ENCODE measurements at places on chromosomes 1 and 21.

GRCh38 chr1:86169625-86170024 is 13.1 kb upstream of the COL24A1 start:
- H3K4me1 ChIP-seq = no peaks in the 10 kb centered on the region
- H3K27ac ChIP-seq = no peak overlapping the region

DNA sequence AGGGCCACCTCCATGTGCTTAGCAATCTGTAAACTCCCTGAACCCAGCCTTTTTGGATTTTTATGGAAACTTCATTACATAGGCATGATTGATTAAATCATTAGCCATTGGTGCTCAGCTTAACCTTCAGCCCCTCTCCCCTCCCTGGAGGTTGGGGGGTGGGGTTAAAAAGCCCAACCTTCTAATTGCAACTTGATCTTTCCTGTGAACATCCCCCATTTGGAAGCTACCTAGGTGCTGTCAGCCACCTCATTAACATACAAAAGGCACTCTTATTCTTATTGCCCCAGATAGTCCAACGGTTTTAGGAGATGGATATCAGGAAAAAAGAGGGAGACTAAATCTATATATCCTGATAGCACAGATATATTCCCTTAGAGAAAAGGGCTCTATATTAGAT is 424.0 kb upstream of the BEND5 start:
- no peaks in the 10 kb centered on the region for H3K36me3 ChIP-seq
- no peaks in the 10 kb centered on the region for H3K27me3 ChIP-seq
- no peak overlapping the region for H3K27ac ChIP-seq
- no peak for DNase-seq
- no peaks in the 10 kb centered on the region for H3K4me1 ChIP-seq

- no peak overlapping the region for H3K27ac ChIP-seq
- no peak for DNase-seq
- H3K4me1 ChIP-seq = no peaks in the 10 kb centered on the region
Measured at GRCh38 chr1:15902882-15903281, 55.4 kb downstream of the SPEN start.

GRCh38 chr1:27163093-27163492 is 8.2 kb upstream of the SLC9A1 start:
- H3K27ac ChIP-seq = no peak overlapping the region
- no peaks in the 10 kb centered on the region for H3K4me1 ChIP-seq

DNA sequence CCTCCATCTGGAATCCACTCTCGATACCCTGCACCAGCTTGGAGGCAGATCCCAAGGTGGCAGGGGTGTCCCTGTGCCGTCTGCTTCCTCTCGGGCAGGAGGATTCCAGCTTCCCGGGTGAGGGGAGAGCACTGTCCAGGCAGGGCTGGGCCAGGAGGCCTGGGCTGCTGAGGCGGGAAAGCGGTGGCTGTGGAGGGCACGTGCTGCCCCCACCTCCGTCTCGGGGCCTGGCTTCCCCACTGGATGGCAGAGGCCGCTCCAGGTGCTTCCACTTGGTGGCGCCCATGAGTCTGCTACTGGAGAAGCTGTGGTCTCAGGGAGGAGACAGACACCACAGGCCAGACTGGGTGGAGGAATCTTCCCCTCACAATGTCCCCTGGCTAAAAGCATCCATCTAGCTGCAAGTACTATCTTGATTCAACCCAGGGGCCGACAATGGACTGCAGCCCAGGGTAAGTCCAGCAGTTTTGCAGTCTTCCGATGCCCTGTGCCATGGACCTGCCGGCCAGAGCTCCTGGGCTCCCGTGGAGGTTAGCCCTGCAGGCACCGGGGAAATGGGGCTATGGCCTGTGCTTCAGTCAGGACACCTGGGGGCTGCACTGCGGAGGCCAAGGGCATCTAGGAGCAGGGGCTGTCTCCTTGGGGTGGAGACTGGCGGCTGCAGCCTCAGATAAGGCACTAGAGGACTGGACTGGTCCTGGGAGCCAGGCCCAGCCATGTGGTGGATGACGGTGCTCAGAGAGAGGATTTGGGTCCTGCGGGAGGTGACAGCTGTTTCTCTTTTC is 41.3 kb upstream of the EIF4G3 start:
- no peaks in the 10 kb centered on the region for H3K27me3 ChIP-seq
- H3K4me3 ChIP-seq = no peak overlapping the region
- H3K27ac ChIP-seq = no peak overlapping the region
- peak; percentile 79 for DNase-seq
- H3K4me1 ChIP-seq = peaks cover 4% of the 10 kb centered on the region

GRCh38 chr1:95139039-95139438 is 21.9 kb downstream of the TLCD4 start:
- H3K4me1 ChIP-seq = peaks cover 4% of the 10 kb centered on the region
- no peaks in the 10 kb centered on the region for H3K27me3 ChIP-seq
- no peak for DNase-seq
- no peak overlapping the region for H3K4me3 ChIP-seq
- H3K36me3 ChIP-seq = no peaks in the 10 kb centered on the region

DNA sequence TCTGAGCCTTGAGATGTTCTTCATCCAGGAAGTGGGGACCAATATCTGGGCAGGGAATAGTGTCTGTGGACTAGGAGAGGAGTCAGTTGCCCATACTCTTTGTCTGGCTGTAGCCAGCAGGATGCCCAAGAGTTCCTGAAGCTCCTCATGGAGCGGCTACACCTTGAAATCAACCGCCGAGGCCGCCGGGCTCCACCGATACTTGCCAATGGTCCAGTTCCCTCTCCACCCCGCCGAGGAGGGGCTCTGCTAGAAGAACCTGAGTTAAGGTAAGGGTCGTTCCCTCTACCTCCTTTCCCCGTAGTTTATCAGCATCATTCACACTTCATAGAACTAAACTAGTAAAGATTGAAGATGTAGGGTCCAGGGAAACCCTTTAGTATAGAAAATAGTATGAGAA is 3.4 kb upstream of the PPOX start:
- H3K4me1 ChIP-seq = peaks cover 6% of the 10 kb centered on the region
- no peaks in the 10 kb centered on the region for H3K36me3 ChIP-seq
- no peak overlapping the region for H3K27ac ChIP-seq
- no peak for DNase-seq
- H3K4me3 ChIP-seq = no peak overlapping the region

GRCh38 chr21:44083631-44084291 is 23.4 kb upstream of the PWP2 start:
- no peaks in the 10 kb centered on the region for H3K36me3 ChIP-seq
- H3K4me1 ChIP-seq = no peaks in the 10 kb centered on the region
- H3K4me3 ChIP-seq = no peak overlapping the region
- no peaks in the 10 kb centered on the region for H3K27me3 ChIP-seq
- H3K27ac ChIP-seq = no peak overlapping the region
- DNase-seq = no peak

- no peaks in the 10 kb centered on the region for H3K36me3 ChIP-seq
- no peaks in the 10 kb centered on the region for H3K4me1 ChIP-seq
- H3K27me3 ChIP-seq = no peaks in the 10 kb centered on the region
- H3K27ac ChIP-seq = no peak overlapping the region
Measured at GRCh38 chr1:70429219-70429618, 18.2 kb downstream of the CTH start.

DNA sequence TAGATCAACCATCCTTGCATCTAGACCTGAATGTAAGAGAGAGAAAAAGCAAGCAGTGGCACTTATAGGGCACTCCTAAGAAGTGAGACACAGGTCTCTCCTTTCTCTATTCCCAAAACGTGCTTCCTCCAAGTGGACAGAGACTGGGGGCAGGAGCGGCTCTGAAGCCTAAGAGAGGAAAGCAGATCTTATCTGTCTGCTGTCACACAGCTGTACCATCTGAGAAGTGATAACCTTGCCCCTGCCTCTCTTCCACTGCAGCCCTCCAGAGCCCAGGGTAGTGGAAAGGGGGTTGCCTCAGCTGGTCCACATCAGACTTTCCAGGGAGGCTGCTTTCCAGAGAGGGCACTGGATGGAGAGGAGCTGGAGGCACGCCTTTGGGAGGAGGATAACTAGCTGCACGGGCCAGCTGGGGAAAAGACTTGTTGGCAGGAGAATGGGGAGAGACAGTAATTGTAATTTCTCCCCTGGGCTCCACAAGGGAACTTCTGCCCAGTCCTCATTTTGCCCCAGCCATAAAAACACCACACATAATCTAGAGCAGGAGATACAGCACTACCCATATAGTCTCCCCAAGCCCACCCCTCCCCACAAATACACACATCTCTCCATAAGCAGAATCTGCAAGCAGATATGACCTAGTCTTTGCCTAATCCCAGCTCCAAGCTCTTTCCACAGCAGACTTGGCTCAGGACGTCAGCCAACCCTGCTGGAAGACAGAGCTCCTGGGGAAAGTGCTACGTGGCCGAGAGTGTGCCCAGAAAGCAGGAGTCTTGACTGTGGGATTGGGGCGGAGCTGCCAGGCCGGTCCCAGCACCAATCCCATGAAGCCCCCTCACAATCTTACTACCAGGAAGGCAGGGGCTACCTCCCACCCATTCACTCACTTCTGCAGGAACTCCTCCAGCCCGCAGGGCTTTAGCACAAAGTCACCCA is 31.2 kb downstream of the PIK3C2B start:
- H3K36me3 ChIP-seq = peaks cover 2% of the 10 kb centered on the region
- no peak overlapping the region for H3K4me3 ChIP-seq
- no peaks in the 10 kb centered on the region for H3K27me3 ChIP-seq
- no peak overlapping the region for H3K27ac ChIP-seq

- H3K4me3 ChIP-seq = no peak overlapping the region
- H3K27ac ChIP-seq = no peak overlapping the region
- no peaks in the 10 kb centered on the region for H3K36me3 ChIP-seq
- no peaks in the 10 kb centered on the region for H3K27me3 ChIP-seq
Measured at GRCh38 chr1:96487394-96487793, 234.2 kb upstream of the PTBP2 start.
